ENCODE measurements at places on chromosomes 16 and 17. TPM values are rescaled to one million over a fixed set of nuclear protein-coding genes. Genes with fewer than 3 reads are reported as not detected.

The ZNF205 gene
- 9.0 TPM for polyA plus RNA-seq

The NOL11 gene
- polyA plus RNA-seq = 32.2 TPM

DNA sequence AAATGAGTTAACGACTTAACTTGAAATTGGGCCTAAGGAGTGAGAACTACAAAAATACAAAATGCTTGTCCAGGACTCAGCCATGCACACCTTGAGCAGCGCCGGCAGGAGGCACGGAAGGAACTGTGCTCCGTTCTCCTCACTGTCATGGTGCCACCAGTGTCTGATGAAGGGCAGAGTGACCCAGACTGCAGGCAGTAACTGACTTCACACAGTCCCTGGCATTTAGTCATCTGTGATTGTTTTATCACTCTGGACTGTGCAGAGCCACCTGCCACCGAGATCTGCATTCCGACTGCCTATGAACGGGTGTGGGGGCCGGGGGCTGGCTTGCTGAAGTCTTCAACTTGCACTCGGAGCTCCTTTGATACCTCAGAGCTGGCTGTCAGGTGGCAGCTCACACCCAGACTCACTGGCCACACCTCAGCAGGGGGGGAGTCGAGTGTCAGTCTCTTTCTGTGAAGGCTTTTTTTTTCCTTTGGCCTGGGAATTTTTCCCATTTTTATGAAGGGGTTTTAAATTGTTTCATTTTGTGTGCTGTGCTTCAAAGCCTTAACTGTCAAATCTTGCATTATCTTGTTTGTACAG is 20.2 kb upstream of the ENDOV start:
- DNase-seq = no peak

- no peak for DNase-seq
Observed at GRCh38 chr17:71963351-71963750, 157.5 kb upstream of the SOX9 start.

The TBC1D3B gene
- 2.3 TPM for polyA plus RNA-seq

DNA sequence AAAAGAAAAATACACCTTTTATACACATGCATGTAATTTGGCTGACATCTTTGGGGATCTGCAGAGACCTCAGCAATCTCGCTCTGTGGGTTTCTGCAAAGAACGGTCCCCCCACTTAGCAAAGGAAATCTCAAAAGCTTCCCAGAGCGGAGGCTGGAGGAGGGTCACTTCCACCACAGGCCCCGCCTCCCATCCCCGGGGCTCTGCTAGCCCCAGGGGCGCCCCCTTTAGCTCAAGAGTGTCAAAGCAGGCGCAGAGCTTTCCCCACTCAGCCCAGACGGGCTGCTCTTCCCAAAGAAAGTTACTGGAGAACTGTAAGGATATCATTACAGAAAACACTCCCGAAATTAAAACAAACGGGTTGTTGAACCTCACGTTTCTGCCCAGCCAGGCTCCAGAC is 11.4 kb downstream of the SLC13A5 start:
- DNase-seq = no peak

The EXOC3L1 gene
- not detected for polyA plus RNA-seq

The WDR81 gene
- polyA plus RNA-seq = 3.0 TPM

- DNase-seq = no peak
Observed at GRCh38 chr16:49931916-49932315, 76.0 kb upstream of the ZNF423 start.

The CPHXL2 gene
- not detected for polyA plus RNA-seq

- DNase-seq = peak; percentile 14
Observed at GRCh38 chr16:61858988-61859387, 177.2 kb downstream of the CDH8 start.

The HID1 gene
- 1.7 TPM for polyA plus RNA-seq

The FN3K gene
- polyA plus RNA-seq = 1.2 TPM

DNA sequence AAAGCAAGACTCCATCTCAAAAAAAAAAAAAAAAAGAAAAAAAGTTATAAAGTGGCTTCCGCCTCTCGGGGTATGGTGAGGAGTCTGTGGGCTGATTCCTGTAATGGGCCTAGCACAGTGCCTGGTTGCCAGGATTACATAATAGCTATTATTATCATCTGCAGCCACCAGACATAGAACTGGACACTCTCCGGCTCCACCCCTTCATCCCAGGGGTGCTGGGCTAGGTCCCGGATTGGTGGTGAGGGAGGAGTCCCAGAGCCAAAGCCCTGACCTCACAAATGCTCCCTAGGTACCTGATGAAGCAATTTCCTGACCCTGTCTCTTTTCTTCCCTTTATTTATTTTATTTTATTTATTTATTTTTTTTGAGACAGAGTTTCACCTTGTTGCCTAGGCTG is 11.6 kb upstream of the ADGRG1 start:
- no peak for DNase-seq

The SLC47A1 gene
- 0.22 TPM for polyA plus RNA-seq

- no peak for DNase-seq
Observed at GRCh38 chr16:1475552-1476114, 805 bp upstream of the CLCN7 start.

GRCh38 chr17:78131172-78132083 is 857 bp downstream of the TMC8 start:
- DNase-seq = no peak

- DNase-seq = no peak
Observed at GRCh38 chr17:17084317-17084835, 42.1 kb downstream of the MPRIP start.

DNA sequence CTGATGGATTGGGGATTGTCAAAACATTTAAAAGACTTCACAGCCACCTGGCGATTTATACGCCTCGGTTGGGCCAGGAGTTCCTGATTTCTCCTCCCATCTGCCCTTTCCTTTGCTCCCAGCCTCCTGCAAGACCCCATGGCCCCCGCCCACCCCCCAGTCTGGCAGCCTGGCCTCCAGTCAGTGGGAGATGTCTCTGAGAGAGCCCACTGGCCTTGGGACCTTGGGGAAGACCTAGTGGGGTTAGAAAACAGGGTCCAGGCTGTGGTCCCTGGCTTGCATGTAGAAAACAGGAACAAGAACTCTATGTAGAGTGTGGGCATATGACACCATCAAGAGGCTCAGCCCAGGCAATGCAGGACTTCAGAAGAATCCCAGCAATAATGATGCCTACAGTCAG is 209.4 kb upstream of the C16orf82 start:
- no peak for DNase-seq

- DNase-seq = no peak
Observed at GRCh38 chr17:40936437-40936971, 942 bp downstream of the KRT23 start.

The CDRT15 gene
- not detected for polyA plus RNA-seq

DNA sequence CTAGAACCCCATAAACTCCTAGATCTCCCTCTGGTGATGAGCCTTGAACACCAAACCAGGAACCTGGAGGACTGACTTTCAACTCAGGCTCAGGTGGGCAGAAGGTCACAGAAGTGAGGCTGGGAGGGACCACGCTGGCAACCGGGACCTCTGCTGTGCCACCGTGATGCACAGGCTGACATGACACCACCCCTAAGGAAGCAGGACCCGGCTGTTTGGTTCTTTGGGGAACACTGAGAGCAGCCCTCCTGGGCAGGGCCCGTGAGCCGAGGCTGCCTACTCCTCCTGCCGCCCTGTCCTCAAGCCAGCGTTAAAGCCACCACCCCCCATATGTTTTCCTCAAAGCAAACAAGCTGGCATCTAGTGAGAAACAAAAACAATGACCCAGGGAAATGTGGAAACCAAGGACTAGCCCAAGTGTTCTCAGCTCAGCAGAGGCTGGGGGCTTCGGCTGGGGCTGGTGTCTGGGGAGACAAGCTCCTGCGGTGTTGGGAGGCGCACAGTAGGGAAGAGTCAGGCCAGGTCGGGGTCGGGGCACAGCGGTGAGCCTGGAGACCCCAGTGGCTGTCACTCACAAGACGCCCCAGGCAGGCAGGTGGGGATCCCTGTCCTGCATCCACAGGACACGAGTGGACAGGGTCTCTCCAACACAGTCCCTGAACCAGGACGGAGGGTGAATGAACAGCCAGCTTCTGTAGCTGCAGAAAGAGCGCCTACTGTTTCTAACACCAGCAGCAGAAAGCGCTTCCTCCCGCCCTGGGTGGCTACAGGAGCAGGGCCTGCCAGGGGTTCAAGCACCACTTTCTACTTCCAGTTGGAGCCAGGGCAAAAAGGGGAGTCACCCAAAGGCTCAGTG is 1.7 kb downstream of the SMIM5 start:
- no peak for DNase-seq

The PIK3R5 gene
- not detected for polyA plus RNA-seq
